ENCODE measurements at places on chromosomes 4 and X.

- no peak for DNase-seq
Observed at GRCh38 chrX:120753413-120754251, 122.0 kb downstream of the CT47B1 start.

- peak; percentile 71 for DNase-seq
Observed at GRCh38 chr4:22389240-22389870, 126.5 kb downstream of the ADGRA3 start.

DNA sequence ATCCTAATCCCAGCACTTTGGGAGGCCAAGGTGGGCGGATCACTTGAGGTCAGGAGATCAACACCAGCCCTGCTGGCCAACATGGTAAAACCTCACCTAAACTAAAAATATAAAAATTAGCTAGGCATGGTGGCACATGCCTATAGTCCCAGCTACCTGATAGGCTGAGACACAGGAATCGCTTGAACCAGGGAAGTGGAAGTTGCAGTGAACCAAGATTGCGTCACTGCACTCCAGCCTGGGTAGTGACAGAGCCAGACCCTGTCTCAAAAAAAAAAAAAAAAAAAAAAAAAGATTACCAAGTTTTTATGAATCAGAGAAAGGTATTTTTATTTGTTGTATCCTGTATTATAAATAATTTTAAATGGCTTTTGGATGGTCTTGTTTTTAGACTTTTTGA, 15.1 kb downstream of the TRAPPC11 start:
- no peak for DNase-seq

GRCh38 chrX:120732461-120732860, 102.6 kb upstream of the C1GALT1C1 start:
- DNase-seq: no peak
